Kidney (tissue), 22 donors: ENCODE measurements at places on chromosomes 3 and 15. TPM values are rescaled to one million over a fixed set of nuclear protein-coding genes. Genes with fewer than 3 reads are reported as not detected.

DNA sequence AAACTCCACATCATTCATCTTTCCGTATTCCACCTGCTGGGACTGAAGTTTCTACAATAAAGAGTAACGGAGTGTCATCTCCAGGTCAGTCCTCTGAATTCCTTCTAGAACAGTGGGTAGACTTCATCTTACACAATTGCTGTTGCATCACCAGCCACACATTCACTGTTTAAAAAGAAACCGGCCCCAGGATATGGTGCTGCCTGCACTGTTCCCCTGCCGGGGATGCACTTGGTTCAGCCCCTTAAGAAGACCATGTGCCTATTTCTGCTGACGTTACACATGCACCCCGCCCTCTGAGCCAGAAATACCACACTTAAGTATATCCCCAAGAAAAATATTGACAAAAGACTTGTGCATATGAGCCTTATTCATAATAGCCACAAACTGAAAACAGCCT, 233.4 kb downstream of the FEZF2 start:
- no peak for DNase-seq

The ANKRD34C gene
- 0.11 TPM for polyA plus RNA-seq

GRCh38 chr3:57025237-57025636, 35.2 kb upstream of the SPATA12 start:
- DNase-seq, result no peak

DNA sequence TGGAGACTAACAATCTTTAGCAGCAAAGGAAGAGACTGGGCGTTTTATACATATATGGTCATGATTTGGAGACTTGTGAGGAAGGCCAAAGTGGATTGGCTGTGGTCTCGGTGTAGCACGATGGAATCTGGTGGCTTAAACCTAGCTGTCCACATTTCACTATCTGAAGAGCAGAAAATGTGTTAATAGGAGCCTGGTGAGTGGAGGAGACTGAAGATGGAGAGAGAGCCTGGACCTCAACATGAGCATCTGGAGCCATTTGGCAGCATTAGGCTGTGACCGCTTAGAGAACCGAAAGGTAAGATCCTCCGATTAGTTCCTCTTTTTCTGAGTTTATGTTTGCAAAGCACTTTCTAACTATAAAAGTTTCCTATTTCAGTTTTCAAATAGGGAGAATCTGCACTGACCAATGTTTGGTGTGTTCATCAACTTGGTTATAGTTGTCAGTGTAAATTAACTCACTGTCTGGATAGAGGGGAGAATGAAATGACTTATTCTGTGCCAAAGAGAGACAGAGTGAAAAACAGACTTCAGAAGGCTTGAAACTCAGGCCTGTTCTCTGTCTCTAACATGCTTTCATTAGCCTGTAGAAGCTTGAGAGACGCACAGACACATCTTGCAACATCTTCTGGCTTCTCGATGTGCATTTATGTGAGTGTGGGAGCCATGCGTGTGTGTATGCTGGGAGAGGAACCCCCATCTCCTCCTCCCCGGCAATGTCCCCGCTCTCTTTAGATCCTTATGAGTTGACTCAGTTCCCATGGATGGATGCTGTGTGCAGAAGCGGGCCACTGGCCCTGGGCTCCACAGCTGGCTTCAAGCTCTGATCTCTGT, 244.7 kb upstream of the TBL1XR1 start:
- no peak for DNase-seq

GRCh38 chr3:9994086-9994844, 7.6 kb upstream of the EMC3 start:
- no peak for DNase-seq

- DNase-seq, result no peak
Measured at GRCh38 chr3:51375571-51375970, 9.5 kb upstream of the MANF start.

DNA sequence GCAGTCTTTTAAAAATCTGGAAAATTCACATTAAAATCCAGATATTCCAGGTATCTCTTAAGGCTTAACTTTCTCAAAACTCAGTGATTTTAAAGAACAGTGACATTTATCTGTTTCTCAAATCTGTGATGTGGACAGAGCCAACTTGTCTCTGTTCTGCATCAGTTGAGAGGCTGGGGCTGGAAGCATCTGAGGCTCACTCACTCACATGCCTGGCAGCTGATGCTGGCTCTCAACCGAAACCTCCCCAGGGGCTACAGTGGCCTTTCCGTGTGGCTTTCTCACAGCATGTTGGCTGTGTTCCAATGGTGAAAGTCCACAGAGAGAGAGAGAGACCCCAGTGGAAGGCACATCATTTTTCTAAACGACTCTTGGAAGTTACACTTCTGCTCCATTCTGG, 53.5 kb downstream of the CEMIP start:
- DNase-seq, result no peak

- DNase-seq, result no peak
Measured at GRCh38 chr3:190706582-190706981, 155.9 kb downstream of the GMNC start.

- no peak for DNase-seq
Measured at GRCh38 chr3:160812304-160812703, 56.3 kb downstream of the PPM1L start.

GRCh38 chr3:194396859-194397756, 2.0 kb downstream of the GP5 start:
- DNase-seq, result peak; percentile 58

GRCh38 chr3:122030381-122031122, 8.5 kb upstream of the ILDR1 start:
- no peak for DNase-seq

DNA sequence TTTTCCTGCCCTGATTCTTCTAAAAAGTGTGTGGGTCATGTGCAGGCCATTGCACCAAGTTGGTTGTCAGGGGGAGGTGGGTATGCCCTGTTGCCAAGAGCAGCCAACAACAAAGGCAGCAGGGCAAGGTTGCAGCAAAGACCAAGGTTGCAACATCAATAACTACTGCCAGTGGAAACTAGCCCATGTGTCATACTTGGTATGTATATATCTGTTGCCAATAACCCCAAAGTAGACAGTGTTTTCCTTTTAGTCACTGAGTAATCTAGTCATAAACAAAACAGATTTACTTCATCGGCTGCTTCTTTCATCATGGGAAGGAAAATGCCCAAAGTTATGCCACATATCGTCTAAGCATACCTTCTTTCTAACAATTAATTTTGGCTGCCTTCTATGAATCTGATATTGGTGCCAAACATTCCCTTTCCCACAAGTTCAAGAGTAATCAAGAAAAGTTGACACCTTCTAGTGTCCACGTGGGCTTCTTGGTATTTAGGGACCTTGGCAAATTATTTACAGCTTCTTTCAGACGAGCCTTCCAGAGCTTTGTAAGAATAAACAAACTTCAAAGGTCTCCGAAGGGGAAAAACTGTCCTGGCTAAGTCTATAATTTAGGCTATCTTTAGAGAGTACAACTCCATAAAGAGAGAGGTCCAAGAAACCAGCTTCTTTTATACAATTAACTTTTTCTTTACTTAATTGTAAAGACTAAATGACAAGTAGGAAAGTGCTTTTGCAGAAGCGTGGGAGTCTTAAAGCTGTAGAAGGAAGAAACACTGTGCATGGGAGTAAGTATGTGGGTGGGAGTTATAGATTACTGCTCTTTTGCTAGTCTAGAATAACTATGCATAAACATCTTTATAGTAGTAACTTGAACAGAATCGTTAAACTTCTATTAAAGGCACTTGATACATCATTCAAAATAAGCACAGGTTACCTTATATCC, 10.0 kb upstream of the MBNL1 start:
- peak; percentile 29 for DNase-seq

GRCh38 chr3:39216176-39216790, 23.9 kb upstream of the XIRP1 start:
- DNase-seq, result no peak

DNA sequence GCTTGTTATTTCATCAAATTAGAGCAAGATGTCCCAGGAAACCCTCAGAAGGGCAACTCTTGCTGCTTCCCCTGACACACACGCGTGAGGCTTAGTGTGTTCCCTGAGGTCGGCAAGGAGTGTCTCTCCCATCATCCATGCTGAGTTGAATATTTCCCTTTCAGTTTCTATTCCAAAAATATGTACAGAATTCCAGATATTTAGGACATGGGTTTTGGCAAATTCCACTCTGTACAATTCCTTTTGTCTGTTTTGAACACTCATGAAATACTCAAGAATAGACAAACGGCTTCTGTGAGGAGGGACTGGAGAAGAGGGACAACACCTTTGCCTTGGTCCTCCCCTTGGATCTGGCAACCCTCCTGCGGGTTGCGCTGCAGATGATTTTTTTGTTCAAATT, 138.0 kb downstream of the DUT start:
- DNase-seq, result no peak

DNA sequence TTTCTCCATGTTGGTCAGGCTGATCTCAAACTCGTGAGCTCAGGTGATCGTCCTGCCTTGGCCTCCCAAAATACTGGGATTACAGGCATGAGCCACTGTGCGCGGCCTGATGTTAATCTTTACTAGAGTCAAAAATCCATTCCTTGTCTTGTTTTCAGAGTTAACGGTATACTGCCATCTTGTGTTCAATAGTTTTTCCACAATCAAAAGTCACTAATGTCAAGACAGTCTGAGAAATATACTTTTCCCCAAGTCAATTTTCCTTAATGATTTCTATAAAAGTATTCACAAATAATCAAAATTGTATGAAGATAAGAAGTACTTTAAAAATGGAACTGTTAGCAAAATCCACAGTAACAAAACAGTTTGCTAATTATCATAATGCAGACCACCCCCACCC, 8.5 kb downstream of the CRBN start:
- DNase-seq, result no peak

The BFSP2 gene
- 0.86 TPM for polyA plus RNA-seq

GRCh38 chr3:14392231-14392630, 10.2 kb upstream of the SLC6A6 start:
- DNase-seq, result no peak

The FBXW12 gene
- polyA plus RNA-seq, result not detected

DNA sequence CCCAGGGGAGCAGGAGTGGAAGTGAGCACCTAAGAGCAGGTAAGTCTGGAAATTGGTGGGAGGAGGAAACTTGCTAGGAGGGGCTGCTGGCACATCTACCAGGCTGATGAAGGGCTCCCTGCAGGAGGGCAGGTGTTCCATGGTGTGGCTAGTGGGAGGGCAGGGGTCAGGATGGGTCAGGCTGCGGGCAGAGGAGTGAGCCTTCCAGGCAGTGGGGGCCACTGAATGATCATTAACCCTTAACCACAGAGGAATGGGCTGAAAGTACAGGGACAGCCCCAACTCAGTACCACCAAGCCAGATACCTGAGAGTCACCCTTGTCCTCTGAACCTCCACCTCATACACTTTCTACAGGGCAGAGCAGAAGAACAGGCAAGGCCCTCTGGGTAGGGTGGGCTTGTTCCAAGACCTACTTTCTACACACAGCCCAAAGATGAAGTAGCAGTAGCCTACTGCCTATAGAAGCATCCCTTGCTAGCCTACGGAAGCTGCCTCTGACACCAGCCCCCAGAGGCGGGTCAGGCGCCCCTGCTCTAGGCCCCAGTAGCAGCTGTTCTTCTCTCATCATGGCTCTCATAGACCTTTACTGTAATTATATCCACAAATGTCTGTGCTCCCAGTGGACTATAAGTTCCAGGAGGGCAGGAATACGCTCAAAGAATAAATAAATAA, 4.6 kb downstream of the RAB6B start:
- no peak for DNase-seq

The STAC gene
- polyA plus RNA-seq, result 3.2 TPM

- peak; percentile 71 for DNase-seq
Measured at GRCh38 chr3:8607234-8608040, 37.2 kb downstream of the SSUH2 start.

DNA sequence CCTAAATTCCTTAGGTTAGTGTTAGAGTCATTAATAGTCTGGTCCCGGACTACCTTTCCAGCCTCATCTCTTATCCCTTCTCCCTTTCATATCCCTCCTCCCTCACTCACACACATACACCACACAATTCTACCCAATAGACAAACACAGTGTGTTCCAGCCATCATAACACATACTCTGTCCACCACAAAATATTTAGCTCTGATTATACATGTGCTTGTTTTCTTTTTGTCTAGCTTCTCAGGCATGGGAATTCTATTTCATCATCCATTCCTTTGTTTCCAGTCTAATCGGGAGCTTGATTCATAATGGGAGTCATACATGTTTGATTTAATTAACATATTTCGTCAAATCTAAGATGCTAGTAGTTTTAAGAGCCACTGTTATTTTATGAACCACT, 161.8 kb upstream of the BFSP2 start:
- DNase-seq, result no peak

DNA sequence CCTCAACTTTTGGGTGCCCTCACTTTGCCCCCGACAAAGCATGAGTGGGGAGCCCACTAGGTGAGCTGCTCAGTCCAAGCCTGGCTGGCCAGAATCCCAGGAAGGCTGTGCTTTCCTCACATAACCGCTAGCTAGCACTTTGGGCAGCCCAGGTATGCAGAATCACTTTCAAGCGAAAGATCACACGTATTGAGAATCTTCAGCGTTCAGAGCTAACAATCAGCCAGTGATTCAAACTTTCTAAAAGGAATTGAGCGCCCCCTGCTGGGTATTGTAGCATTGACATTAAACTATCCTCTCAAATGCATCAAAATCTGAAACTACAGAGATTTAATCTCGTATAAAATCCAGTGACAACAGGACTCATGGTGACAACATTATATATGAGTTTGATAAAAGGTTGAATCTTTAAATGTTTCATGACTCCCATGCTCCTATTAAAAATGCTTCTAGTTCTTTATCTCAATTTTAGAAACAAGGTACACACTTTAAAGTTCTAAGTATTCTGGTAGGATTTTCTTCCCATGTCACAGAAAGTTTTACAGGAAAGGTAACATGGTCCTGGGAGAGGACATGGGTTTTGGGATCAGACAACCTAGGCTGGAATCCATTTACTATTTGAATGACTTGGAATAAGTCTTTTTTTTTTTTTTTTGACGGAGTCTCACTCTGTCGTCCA, 11.8 kb downstream of the ANAPC13 start:
- peak; percentile 93 for DNase-seq

DNA sequence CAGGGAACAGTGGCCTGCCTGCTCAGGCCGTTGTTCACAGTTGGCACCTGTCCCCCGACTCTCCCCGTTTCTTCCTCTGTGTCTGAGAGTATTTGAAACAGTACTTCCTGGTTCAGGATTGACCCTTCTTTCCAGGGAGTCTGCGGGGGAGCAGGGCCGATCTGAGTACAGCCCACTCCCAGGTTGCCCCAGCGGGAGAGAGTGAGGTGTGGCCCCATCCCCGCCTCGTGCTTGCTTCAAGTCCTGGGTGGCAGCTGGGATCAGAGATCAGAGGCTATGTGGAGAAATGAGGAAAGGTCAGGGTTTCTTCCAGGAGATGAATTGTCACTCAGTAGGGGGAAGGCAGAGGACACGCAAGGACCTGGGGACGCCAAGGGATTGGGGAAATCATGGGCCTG, 6.5 kb upstream of the DLL4 start:
- no peak for DNase-seq

The CDCP1 gene
- 3.7 TPM for polyA plus RNA-seq

The RARRES1 gene
- 10.3 TPM for polyA plus RNA-seq

The ITGA11 gene
- polyA plus RNA-seq, result 3.4 TPM

GRCh38 chr15:92243227-92243626, 150.5 kb upstream of the ST8SIA2 start:
- no peak for DNase-seq

- no peak for DNase-seq
Measured at GRCh38 chr3:169575381-169575780, 88.1 kb downstream of the MECOM start.
